ENCODE measurements at places on chromosomes 2 and 18. TPM values are rescaled to one million over a fixed set of nuclear protein-coding genes. Genes with fewer than 3 reads are reported as not detected.
A peak's percentile ranks its signal among the peaks of the same experiment; 100 is the strongest.

The DOK6 gene
- 0.33 TPM for polyA plus RNA-seq

The MC2R gene
- polyA plus RNA-seq = not detected

The LBX2 gene
- polyA plus RNA-seq = 2.8 TPM

The VWC2L gene
- not detected for polyA plus RNA-seq

The CD8B gene
- polyA plus RNA-seq = 0.39 TPM

The KIF1A gene
- 0.03 TPM for polyA plus RNA-seq

GRCh38 chr18:68548904-68549870 lies 165.7 kb downstream of the TMX3 start:
- no peaks in the 10 kb centered on the region for H3K36me3 ChIP-seq
- no peak for DNase-seq
- no peaks in the 10 kb centered on the region for H3K27me3 ChIP-seq
- H3K4me3 ChIP-seq = no peak overlapping the region

DNA sequence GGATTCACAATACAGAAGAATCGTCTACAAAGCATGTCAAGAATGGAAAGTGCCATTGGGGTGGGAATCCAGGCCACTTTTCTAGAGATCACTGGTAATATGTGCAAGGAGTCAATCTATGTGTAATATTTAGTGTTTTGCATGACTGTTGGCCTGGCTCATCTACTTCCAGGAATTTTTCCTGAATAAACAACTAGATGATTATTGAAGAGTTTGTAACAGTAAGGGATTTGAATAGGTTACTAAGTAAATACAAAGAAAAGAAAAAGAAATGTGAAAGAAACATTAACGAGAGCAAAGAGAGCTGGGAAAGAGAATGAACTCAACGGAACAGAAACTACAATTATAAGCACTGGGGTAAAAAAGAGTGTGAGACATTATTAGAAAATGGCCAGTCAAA lies 406.0 kb downstream of the TGIF1 start:
- no peaks in the 10 kb centered on the region for H3K4me1 ChIP-seq
- H3K27ac ChIP-seq = no peak overlapping the region
- H3K4me3 ChIP-seq = no peak overlapping the region
- no peak for DNase-seq
- no peaks in the 10 kb centered on the region for H3K27me3 ChIP-seq

DNA sequence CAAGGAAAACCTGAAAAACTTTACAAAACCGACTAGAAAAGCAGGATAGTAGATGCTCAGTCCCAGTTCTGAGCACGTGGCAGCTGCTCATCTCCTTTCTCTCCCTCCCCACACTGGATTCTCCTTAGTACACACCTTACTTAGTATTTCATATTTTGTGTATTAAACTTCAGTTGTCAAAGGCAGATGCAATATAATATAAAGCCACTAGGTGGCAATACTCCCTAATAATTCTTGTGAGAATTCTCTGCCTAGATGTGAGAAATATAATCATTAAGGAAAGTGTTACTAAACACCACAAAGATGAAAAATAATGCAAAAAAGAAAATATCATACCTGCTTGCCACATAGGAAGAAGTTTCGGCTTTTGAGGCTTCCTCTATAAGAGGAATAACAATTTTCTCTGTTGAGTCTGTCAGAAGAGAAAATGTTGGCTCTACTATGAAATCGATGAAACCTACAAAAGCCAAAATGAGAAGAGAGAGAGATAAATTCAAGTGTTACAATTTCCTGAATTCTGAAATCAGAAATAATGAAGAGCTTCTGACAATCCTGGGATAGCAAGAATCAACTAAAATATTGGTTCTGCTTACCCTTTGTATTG lies 200.6 kb downstream of the PPP1R1C start:
- H3K36me3 ChIP-seq = no peaks in the 10 kb centered on the region
- no peaks in the 10 kb centered on the region for H3K27me3 ChIP-seq
- H3K27ac ChIP-seq = no peak overlapping the region
- H3K4me3 ChIP-seq = no peak overlapping the region
- DNase-seq = no peak
- H3K4me1 ChIP-seq = no peaks in the 10 kb centered on the region

DNA sequence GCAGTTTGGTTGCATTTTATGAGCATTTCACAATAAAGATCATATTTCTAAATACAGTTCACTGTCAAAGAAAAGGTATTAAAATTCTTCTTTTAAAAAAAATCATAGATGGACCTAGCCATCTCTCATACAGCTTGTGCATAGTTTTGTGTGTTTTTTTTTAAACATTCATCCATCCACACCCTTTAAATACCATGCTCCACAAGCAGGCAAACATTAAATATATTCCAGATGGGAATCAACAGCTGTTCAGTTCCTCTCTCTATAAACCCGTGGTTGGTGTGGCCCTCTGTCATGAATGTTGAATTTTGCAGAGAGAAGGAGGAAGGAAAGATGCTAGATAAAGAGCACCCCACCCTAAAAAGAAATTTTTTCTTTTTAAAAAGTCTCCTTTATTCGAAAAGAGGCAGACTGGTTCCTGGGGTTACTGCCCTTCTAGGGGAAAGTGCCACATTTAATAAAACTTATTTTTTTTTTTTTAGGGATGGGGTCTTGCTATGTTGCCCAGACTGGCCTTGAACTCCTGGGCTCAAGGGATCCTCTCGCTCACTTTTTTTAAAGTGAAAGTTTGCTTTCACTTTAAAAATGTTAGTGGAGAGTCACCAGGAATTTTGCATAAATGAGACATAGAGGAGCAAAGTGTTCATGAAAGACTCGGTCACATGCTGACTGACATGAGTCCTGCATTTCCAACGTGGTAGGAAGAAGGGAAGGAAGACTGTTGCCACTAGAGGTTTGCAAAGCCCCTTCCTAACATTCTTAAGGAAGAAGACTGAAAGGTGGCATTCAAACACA lies 73.9 kb upstream of the LMAN1 start:
- no peak overlapping the region for H3K27ac ChIP-seq
- no peaks in the 10 kb centered on the region for H3K36me3 ChIP-seq
- no peaks in the 10 kb centered on the region for H3K27me3 ChIP-seq
- H3K4me1 ChIP-seq = no peaks in the 10 kb centered on the region
- H3K4me3 ChIP-seq = no peak overlapping the region

DNA sequence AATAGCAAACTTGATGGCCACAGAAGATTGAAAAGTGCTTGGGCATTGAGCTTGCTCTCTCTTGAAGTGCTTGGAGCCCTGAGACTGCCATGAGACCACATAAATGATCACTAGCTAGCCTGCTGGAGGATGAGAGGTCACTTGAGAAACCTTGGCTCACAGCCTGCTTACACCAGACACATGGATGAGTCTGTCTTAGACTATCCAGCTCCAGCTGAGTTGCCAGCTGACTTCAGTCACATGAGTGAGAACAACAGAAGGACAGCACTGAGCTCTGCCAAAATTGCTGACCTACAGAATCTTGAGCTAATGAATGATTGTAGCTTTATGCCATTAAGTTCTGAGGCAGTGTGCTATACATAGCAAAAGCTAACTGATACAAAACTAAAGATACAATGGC lies 18.1 kb downstream of the NABP1 start:
- H3K4me1 ChIP-seq = no peaks in the 10 kb centered on the region
- no peaks in the 10 kb centered on the region for H3K27me3 ChIP-seq
- H3K4me3 ChIP-seq = no peak overlapping the region
- no peak overlapping the region for H3K27ac ChIP-seq
- no peaks in the 10 kb centered on the region for H3K36me3 ChIP-seq

GRCh38 chr18:79916128-79916494 lies 35.3 kb downstream of the SLC66A2 start:
- no peak overlapping the region for H3K4me3 ChIP-seq
- peaks cover 22% of the 10 kb centered on the region for H3K36me3 ChIP-seq
- no peaks in the 10 kb centered on the region for H3K4me1 ChIP-seq

DNA sequence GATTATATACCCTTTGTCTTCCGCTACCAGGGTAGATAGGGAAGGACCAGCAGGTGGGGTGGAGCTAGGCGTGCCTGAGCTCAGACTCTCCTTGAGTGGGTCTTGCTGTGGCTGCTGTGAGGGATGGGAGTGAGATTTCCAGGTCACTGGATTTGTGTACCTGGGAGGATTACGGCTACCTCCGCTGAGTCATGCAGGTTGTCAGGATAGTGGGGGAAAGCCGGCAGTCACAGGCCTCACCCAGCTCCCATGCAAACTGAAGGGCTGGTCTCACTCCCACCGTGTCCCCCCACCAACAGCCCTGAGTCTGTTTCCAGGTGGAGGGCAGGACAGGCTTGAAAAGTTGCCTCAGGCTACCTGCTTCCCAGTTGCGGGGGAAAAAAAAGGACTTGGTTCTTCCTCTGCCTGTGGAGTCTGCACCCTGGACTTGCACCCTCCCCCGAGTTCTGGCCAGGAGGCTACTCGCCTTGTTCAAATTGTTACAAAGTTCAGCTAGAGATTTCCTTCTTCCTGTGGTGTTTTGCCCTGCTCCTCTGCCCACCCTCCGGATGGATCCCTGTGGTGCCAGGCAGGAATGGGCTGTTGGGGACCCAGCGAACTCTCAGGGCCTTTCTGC lies 268.3 kb downstream of the VAPA start:
- no peaks in the 10 kb centered on the region for H3K4me1 ChIP-seq
- no peak overlapping the region for H3K27ac ChIP-seq
- DNase-seq = no peak
- H3K27me3 ChIP-seq = no peaks in the 10 kb centered on the region

GRCh38 chr2:176114120-176114929 lies 2.3 kb upstream of the HOXD10 start:
- H3K4me3 ChIP-seq = no peak overlapping the region
- peaks cover 43% of the 10 kb centered on the region for H3K27me3 ChIP-seq

DNA sequence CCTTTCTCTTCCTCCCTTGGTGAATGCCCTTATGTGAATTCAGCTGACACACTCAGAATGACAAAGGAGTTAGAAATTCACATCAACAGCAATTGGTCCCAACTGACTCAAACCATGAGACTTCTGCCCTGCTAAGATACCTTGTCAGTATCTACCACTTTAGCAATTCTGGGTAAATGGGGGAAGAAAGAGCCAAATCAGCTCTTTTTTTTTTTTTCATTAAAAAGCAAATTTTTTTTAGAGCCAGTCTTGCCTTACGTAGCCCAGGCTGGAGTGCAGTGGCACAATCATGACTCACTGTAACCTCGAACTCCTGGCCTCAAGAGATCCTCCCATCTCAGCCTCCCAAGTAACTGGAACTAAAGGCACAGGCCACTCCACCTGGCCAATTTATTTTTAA lies 1.7 kb upstream of the PPP4R1 start:
- no peak for DNase-seq
- H3K27me3 ChIP-seq = no peaks in the 10 kb centered on the region
- peaks cover 3% of the 10 kb centered on the region for H3K4me1 ChIP-seq
- no peaks in the 10 kb centered on the region for H3K36me3 ChIP-seq

- H3K4me3 ChIP-seq = no peak overlapping the region
- H3K4me1 ChIP-seq = no peaks in the 10 kb centered on the region
- DNase-seq = no peak
- peak overlapping the region; percentile 96 for H3K27ac ChIP-seq
- no peaks in the 10 kb centered on the region for H3K36me3 ChIP-seq
Measured at GRCh38 chr2:82789851-82790205, 1669.3 kb downstream of the SUCLG1 start.

DNA sequence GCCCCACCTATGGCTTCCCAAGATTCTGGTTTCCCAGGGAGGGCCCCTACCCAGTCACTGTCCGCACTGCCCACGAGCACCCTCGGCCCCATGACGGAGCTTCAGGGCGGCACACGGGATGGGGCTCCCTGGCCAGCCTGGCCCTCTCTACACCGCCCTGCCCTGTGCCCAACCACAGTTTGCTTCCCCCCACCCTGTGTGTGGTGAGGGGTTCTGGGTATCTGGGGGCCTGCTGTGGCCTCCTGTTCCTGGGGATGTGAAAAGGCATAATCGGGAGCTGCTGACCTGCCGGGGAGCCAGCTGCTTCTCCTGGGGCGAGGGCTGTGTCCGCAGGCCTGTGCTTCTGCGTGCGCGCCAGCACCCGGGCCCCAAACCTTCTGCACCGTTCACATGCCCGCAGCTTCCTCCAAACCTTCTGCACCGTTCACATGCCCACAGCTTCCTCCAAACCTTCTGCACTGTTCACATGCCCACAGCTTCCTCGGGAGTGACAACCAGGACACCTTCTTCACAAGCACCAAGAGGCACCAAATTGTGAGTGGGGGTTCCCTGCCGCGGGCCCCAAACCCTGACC lies 12.4 kb downstream of the ANO7 start:
- no peaks in the 10 kb centered on the region for H3K27me3 ChIP-seq
- H3K36me3 ChIP-seq = no peaks in the 10 kb centered on the region
- no peak for DNase-seq
- no peak overlapping the region for H3K27ac ChIP-seq
- H3K4me1 ChIP-seq = no peaks in the 10 kb centered on the region

- peak overlapping the region; percentile 51 for H3K27ac ChIP-seq
- H3K27me3 ChIP-seq = no peaks in the 10 kb centered on the region
- H3K4me3 ChIP-seq = no peak overlapping the region
Measured at GRCh38 chr2:168992591-168993349, 38.4 kb downstream of the ABCB11 start.

- H3K27me3 ChIP-seq = no peaks in the 10 kb centered on the region
- H3K36me3 ChIP-seq = no peaks in the 10 kb centered on the region
- no peaks in the 10 kb centered on the region for H3K4me1 ChIP-seq
- H3K4me3 ChIP-seq = no peak overlapping the region
- H3K27ac ChIP-seq = no peak overlapping the region
- DNase-seq = no peak
Measured at GRCh38 chr2:38549071-38549704, 53.5 kb downstream of the HNRNPLL start.

DNA sequence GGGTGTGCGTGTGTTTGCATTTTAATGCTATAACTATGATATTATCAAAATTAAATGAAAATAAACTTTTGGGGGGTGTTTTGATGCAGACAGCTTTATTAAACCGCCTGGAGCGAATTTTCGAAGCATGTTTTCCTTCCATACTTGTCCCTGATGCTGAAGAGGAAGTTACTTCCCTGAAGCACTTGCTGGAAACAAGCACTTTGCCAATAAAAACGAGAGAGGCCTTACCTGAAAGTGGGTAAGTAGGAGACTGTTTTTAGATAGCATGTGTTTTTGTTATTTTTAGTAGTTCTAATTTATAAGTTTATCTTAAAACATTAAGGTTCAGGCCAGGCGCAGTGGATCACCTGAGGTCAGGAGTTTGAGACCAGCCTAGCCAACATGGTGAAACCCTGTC lies 43.3 kb downstream of the AFTPH start:
- H3K4me3 ChIP-seq = no peak overlapping the region
- H3K4me1 ChIP-seq = peaks cover 10% of the 10 kb centered on the region
- no peaks in the 10 kb centered on the region for H3K36me3 ChIP-seq

- peaks cover 13% of the 10 kb centered on the region for H3K4me1 ChIP-seq
- H3K36me3 ChIP-seq = no peaks in the 10 kb centered on the region
- no peaks in the 10 kb centered on the region for H3K27me3 ChIP-seq
Measured at GRCh38 chr2:224525774-224526173, 59.4 kb downstream of the CUL3 start.

DNA sequence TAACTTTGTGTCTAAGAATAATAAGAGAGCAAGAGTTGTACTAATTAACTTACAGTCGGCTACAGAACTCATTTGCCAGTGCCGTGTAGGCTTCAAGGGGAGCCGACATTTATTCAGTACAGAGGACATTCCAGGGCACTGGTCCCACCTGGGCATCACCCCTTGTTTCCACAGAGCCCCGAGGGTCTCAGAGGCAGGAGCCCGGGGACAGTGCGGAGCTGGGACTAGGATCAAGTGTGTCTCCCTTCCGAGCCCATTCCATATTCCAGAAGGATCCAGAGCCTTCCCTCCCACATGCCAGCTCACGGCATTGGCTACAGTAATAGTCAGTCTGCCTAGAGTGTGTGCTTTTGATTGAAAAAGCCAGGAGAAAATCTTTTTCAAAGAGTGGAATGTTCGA lies 71.5 kb upstream of the CTDP1 start:
- H3K4me3 ChIP-seq = no peak overlapping the region
- H3K27me3 ChIP-seq = no peaks in the 10 kb centered on the region
- no peak for DNase-seq
- H3K27ac ChIP-seq = no peak overlapping the region
